ENCODE measurements at places on chromosomes 5 and 9.

- DNase-seq, result no peak
These were observed 97.6 kb downstream of the BOD1 start for GRCh38 chr5:173518856-173519255.

DNA sequence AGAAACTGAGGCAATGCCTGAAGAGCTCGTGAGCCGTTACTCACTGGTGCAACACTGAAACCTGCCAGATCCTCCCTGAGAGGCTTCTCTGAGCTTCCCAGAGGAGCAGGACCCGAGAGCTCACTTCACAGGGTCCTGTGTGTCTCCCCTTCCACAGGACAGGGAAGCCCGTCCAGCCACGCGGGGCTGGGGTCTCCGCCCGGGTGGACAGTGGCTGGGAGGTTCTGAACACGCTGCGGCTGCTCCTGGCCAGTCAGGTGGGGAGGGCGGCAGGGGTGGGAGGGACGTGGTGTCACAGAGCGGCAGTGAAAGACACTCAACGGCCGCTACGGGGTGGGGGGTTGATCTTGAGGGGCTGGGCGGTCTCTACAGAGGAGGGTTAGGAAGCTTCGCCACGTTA, 290 bp upstream of the ZDHHC11 start:
- DNase-seq, result no peak

- no peak for DNase-seq
These were observed 416.3 kb downstream of the SPATA31D1 start for GRCh38 chr9:82404881-82405280.

DNA sequence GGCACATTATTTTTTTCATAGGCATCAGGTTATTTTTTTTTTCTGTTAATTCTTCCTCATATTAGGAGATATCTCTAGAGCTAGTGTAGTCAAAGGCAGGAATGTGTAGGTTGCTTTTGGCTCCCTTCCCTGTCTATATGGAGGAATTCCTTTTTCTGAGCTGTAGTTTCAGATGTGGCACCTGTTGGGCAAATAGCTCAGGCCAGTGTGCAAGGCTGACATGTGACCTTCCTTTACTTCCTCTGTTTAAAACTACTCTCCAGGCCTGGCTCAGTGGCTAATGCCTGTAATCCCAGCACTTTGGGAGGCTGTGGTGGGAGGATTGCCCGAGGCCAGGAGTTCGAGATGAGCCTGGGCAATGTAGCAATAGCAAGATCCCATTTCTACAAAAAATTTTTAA, 40.5 kb upstream of the KIAA1958 start:
- peak; percentile 28 for DNase-seq

- DNase-seq, result no peak
These were observed 2.7 kb downstream of the PCDHGC3 start for GRCh38 chr5:141478321-141478945.

- DNase-seq, result no peak
These were observed 352.3 kb upstream of the CCNH start for GRCh38 chr5:87765009-87765408.

- DNase-seq, result no peak
These were observed 295.0 kb downstream of the CAAP1 start for GRCh38 chr9:26597542-26598149.
